Activated T-cell treated with anti-CD3 and anti-CD28 coated beads, Interleukin-2, amount 50 U/mL, for 72 hours (primary cell): ENCODE measurements at places on chromosomes 3 and 15. TPM values are rescaled to one million over a fixed set of nuclear protein-coding genes. Genes with fewer than 3 reads are reported as not detected.

DNA sequence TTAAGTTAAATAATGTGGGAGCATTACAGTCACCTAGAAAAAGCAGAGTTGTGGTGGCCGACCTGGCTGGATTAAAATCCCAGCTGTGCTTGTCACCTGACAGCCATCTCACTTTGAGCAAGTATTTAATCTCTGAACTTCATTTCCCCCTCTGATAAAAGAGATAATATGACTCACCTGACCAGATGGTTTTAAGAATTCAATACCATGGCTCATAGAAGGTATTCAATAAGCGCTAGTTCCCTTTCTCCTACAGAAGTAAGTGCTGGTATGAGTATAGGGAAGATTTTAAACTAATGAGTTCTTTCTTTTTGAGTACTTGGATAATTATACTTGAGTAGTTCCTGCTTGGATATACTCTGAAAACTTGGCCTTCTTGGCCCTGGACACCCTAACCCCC lies 325.5 kb downstream of the IL5RA start:
- no peaks in the 10 kb centered on the region for H3K36me3 ChIP-seq
- H3K4me1 ChIP-seq: no peaks in the 10 kb centered on the region
- DNase-seq: no peak
- H3K27me3 ChIP-seq: no peaks in the 10 kb centered on the region
- no peak overlapping the region for H3K27ac ChIP-seq

GRCh38 chr3:158159714-158160113 lies 49.8 kb downstream of the RSRC1 start:
- H3K27me3 ChIP-seq: no peaks in the 10 kb centered on the region
- H3K27ac ChIP-seq: no peak overlapping the region
- H3K4me3 ChIP-seq: no peak overlapping the region
- no peak for DNase-seq
- peaks cover 17% of the 10 kb centered on the region for H3K4me1 ChIP-seq
- H3K36me3 ChIP-seq: peaks cover 5% of the 10 kb centered on the region

DNA sequence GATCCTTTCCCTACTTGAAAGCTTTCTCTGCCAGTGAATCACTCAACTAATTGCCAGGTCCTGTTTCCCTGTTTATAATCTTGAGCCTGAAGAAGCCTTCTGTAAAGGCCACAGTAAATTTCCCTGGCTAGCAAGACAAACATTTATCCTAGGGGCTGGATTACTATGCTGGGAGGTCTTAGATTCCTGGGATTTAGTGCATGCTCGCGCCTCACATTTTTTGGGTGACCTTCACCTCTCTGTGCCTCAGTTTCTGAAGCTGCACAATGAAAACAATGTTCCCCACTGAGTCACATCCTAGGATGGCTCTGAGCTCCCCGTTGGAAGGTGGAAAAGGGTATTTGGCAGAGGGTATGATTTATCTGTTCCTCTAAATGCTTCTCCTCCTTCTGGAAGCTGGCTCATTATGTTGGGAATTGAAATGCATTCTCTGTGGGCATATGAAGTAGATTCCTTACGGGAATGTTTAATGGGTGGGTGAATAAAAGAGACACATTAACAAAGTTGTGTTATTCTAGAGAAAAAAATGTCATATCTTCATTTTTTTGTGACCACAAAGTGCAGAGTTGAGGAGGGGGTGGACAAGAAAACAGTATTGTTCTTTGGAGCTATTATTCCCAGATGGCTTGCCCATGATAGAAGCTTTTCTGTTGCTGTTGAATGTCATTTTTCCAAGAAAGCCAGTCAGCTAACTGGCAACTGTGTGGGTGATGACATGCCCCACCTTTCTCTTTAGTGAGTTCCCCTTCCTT lies 32.4 kb downstream of the LSM3 start:
- no peak overlapping the region for H3K4me3 ChIP-seq
- H3K27ac ChIP-seq: no peak overlapping the region
- no peaks in the 10 kb centered on the region for H3K36me3 ChIP-seq
- no peaks in the 10 kb centered on the region for H3K27me3 ChIP-seq
- no peaks in the 10 kb centered on the region for H3K4me1 ChIP-seq

- H3K27me3 ChIP-seq: peaks cover 26% of the 10 kb centered on the region
- no peak overlapping the region for H3K27ac ChIP-seq
- DNase-seq: no peak
- H3K36me3 ChIP-seq: no peaks in the 10 kb centered on the region
Observed at GRCh38 chr3:139718415-139718814, 40.6 kb upstream of the NMNAT3 start.

- no peaks in the 10 kb centered on the region for H3K4me1 ChIP-seq
- H3K27me3 ChIP-seq: no peaks in the 10 kb centered on the region
- no peaks in the 10 kb centered on the region for H3K36me3 ChIP-seq
Observed at GRCh38 chr3:164352991-164353390, 725.3 kb downstream of the SI start.

The FSIP1 gene
- total RNA-seq: 0.60 TPM

The MST1 gene
- total RNA-seq: 29.8 TPM

The FHIT gene
- 48.2 TPM for total RNA-seq

The GABRB3 gene
- not detected for total RNA-seq

The KCNMB3 gene
- total RNA-seq: 0.46 TPM

The LHFPL4 gene
- not detected for total RNA-seq

The KLHL40 gene
- not detected for total RNA-seq

The RBSN gene
- total RNA-seq: 15.4 TPM
